ENCODE measurements at places on chromosomes 12 and 14.

GRCh38 chr14:104770072-104770579, 17.2 kb downstream of the SIVA1 start:
- no peak for DNase-seq

DNA sequence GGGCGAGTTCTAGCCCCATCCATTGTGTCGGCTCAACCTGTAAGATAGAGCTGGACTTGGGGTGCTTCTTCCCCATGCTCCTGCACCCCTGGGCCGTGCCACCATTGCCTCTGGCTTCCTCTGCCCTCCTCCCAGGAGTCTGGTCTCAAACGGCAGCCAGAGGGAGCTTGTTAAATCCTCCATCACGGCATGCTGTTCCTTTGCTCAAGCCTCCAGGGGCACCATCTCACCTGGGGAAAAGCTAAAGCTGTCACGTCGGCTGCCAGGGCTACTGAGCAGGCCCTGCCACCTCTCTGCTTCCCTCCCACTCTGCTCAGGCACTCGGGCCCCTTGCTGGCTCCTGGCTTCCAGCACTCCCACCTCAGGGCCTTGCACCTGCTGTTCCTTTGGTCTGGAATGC, 140.4 kb downstream of the RBM19 start:
- DNase-seq: no peak

DNA sequence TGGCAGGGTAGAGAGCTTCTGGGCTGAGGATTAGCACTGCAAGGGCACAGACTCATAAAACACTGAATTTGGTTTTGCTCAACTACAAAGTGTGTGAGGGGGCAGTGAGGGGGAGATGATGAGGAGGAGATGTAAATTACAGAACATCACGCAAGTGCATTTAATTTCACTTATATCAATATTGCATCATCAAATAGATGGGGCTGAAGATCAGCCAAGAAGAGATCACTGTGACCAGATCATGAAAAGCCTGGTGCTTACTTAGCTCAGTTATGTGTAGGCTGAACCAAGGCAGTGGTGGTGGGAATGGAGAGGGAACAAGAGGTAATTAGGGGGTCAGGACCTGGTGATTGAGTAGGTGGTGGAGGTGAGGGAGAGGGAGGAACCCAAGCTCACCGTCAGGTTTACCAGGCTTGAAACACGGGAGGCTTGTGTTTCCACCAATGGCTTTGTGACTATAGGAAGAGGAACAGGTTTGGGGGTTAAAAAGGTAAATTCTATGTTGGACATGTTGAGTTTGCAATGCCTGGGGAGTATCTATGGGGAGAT, 11.3 kb downstream of the FOS start:
- no peak for DNase-seq

DNA sequence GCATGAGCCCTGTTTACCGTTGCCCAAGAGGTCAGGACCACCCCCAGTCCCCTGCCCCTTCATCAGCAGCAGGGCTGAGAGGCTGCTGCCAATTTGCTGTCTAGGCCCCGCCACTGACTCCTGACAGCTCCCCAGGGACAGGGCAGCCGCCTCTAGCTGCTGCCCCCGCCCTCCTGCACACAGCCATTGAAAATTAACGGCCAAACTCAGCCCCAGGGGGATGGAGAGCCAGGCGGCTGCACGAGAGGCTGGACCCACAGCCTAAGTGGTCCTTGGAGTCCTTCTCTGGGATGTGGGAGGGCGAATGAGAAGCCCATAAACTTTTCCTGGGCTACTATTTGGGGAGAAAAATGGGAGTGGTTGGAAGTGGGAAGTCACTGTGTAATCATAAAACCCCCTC, 4.6 kb downstream of the FOXN4 start:
- no peak for DNase-seq

DNA sequence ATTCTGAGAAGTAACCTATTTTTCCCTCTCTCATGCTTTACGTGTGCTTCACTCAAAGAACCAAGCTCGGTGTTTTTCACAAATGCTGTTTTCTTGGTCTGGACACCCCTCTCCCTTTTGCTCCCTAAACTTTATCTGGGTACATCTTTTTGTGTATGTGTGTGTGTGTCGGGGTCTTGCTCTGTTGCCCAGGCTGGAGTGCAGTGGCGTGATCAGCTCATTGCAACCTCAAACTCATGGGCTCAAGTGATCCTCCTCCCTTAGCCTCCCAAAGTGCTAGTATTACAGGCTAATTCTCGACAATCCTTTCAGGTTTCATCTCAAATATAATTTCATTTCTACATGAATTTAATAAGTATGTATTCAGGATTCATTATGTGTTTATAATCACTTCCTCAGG, 83.2 kb downstream of the PEBP1 start:
- no peak for DNase-seq

- no peak for DNase-seq
Measured at GRCh38 chr14:102544747-102545460, 35.3 kb upstream of the ANKRD9 start.

DNA sequence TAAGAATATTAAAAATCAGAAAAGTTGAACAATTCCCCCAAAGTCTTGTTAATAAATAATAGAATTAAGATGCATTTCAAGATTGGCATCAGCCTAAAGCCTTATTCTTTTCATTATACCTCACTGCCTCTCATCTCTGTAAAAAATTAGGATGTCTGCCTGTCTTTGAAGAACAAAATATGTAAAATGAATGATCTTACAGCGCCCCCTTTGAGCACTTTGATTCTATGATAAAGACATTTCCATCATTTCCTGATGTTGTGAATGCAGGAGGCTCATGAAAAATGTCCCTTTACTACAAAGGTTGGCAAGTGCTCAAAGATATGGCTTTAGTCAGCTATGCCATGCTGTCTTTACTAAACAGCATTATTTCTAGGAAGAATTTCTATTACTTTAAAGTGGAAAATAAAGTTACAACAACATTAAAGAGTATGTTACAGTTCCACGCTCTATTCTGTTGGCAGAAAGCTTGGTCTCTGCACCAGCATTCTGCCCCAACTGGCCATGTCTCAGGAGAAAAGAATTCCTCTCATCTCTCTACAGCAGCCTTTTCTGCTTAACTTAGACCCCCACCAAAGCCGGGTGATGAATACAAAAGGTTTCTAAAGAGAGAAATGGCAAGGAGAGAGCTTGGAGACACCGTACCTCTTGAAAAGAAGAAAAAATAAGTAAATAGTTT, 95.1 kb downstream of the LLPH start:
- no peak for DNase-seq

- DNase-seq: no peak
Measured at GRCh38 chr14:30204431-30204980, 276.9 kb upstream of the PRKD1 start.

DNA sequence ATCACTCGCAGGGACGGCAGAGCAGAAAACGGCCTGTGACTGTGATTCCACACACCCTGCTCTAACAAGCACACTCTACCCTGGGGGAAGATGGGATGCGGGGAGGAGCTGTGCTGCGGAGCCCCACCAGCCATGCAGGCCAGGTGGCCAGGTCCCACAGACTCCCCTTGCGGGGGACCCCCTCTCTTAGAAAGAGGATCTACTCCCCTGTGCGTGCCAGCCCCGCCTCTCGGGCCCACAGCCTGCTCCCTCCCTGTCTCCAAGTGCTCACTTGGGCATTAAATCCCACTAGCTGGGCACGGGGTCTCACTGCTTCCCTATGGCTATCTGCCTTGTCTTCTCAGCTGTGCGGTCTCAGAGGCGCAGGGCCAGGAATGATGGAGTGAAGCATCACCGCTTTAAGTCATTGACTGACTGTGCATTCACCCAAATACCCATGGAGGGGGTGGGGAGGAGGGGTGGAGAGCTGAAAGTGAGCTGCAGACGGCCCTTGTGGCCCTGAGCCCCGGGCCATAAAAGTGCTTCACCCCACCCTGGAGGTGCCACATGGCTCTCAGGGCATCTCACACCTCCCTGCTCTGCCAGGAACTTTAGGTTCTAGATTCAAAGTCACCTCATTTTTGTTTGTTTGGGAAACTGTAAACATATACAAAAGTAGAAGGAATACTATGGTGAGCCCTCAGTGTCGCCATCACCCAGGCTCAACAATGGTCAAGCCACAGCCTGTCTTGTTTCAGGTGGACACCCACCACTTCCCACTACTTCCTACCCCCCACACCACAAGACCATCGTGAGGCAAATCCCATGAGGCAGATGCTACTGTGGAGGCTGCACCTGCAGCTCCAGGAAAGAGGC, 9.4 kb downstream of the STX2 start:
- DNase-seq: no peak

- no peak for DNase-seq
Measured at GRCh38 chr12:103802586-103802886, 38.5 kb downstream of the NT5DC3 start.

DNA sequence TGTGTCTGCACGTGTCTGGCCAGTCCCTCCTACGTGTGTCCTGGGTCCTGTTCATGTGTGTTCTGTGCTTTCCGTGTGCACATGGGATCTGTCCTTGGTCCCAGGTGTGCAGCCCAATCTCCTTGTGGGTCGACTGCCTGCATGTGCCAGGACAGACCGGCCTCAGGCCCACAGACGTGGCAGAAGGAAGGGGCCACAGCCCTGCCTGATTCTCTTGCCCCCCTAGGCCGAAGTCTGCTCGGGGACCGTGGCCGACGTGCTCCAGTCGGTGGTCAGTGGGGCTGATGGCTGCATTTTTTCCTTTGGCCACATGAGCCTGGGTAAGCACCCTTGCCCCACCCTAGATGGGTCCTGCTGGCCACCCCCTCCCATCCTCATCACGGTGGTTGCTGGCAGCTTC, 34.0 kb downstream of the KIF26A start:
- no peak for DNase-seq

DNA sequence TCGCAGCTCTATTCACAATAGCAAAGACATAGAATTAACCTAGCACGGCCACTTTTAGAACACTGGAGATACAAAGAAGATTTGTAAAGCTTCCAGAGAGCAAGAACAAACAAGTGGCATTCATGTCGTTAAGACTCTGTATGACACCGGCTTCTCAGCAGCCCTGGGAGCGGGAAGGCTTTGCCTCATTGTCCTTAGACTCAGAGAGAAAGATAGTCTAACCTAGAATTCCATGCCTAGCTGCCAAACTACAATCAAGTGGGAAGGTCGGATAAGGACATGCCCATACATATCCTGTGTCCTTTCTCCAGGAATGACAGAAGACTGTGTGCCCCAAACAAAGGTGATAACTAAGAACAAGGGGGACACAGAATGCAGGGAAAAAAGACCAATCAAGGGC, 1038.3 kb downstream of the BCL11B start:
- no peak for DNase-seq

DNA sequence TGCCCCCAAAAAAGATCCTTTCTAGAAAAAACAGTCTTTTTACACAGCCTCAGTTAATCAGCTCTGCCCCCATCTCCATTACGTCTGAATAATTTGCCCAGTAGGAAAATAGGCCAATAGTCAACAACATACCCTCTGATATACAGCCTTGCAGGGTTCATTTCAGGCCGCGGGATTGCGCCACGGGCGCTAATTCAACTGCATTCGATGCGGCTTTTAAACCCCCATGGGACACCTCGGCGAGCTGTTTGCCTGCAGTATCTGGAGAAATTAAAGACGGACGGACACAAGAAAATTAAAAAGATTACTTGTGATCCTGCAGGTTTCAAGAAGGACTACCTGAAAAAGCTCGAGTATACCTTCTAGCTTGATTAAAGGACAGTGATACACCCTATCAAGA, 36.1 kb downstream of the ERP29 start:
- no peak for DNase-seq

- DNase-seq: no peak
Measured at GRCh38 chr14:93531644-93532043, 100.9 kb downstream of the UNC79 start.

DNA sequence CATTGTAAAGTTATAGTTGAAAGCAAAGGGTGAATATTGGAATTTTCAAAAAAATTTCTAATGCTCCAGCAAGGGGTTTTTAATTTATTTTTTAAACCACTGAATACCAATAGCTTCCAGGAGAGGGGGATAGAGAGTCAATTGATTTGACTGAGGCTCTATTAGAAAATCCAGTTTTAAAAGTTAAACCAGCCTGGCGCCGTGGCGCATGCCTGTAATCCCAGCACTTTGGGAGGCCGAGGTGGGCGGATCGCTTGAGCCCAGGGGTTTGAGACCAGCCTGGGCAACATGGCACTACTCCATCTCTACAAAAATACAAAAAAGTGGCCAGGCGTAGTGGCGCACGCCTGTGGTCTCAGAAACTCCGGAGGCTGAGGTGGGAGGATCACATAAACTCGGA, 150.1 kb downstream of the SLC38A4 start:
- DNase-seq: no peak

DNA sequence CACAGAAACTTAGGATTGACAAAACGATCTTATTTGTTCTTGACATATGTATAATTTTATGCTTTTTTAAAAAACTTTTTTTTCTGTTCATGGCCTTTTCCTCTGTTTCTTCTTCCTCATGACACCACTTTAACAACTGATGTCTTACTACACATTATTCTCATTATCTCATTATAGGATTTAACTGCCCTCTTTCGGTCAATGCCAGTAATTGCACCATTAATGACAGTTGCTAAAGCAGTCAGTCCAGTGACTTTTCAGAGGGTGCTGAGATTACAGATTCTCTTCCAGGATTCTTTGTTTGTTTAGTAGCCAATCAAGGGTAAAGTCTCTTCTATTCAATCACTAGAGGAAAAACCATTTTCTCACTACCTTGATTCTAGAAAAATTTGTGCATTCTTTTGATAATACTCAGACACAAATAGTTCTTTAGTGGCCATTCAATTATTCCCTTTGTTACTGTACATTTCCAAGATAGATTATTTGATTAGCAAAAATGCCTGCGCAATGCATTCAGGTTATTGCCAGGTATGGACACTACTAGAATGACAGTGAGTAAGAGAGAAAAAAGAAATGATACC, 50.1 kb downstream of the KLRG1 start:
- DNase-seq: no peak

DNA sequence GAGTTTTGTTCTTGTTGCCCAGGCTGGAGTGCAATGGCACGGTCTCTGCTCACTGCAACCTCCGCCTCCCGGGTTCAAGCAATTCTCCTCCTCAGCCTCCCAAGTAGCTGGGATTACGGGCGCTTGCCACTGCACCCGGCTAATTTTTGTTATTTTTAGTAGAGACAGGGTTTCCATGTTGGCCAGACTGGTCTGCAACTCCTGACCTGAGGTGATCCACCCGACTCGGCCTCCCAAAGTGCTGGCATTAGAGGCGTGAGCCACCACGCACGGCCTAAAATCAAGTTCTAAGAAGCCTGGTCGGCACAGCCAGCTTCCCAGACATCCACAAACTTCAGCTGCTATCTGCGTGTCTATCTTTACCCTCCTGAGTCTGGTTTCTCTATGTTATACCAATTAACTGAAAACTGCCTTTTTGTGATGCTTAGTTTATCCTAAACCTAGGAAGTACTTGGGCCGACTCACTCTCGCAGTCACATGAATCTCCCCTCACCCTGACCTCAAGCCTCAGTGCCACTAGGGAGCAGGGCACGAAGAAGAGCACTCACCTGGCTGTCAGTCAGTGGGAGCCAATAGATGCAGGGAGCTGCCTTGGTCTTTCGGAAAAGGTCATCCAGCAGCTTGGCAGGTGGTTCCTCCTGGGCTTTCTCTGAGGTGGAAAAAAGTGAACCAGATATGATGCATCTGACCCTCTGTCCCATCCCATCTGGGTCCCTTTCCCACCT, 3.4 kb upstream of the CDH24 start:
- DNase-seq: no peak

DNA sequence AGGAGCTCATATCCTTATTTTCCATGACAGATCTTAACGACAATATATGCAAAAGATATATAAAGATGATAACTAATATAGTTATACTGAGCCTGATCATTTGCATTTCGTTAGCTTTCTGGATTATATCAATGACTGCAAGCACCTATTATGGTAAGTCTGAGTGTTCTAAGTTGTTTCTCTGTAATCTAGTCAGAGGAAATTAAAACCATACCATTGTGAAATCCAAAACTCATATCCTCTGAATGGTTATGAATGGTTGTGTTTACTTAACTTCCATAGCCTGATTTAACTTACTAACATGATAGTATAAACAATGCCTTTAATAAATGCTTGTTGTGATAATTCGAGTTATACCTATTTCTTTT, 760 bp downstream of the TMEM19 start:
- no peak for DNase-seq

All from cerebellar nuclear complex (tissue), 1 donor.